Activated CD4-positive, alpha-beta T cell treated with anti-CD3 and anti-CD28 coated beads for 24 hours (primary cell): ENCODE measurements at places on chromosomes 11 and 22.

GRCh38 chr11:10318527-10318802 lies 13.6 kb downstream of the ADM start:
- DNase-seq, result no peak

DNA sequence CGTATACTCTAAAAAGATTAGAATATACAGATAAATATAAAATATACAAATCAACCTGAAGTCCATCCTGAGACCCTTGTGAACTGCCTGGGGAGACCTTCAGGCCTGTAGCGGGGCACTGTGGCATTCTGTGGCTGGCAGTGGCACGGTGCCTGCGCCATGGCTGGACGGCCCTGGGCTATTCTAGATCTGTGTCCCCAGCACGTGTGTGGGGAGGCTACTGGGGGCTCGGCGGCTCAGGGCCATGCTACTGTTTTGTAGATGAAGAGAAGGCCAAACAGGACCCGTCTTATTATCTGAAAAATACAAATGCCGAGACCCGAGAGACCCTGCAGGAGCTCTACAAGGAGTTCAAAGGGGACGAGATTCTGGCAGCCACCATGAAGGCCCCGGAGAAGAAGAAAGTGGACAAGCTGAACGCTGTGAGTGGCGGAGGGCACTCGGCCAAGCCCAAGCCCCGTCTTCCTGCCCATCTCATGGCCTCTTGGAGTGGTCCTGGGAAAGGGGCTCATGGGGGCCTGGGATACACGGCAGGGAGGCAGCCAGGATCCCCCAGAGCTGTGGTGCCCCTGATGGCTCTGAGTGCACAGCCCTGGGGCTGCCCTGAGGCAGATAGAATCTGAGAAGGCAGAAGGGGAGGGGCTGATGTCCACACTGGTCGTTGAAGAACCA lies 18.8 kb downstream of the PPIL2 start:
- no peak for DNase-seq

DNA sequence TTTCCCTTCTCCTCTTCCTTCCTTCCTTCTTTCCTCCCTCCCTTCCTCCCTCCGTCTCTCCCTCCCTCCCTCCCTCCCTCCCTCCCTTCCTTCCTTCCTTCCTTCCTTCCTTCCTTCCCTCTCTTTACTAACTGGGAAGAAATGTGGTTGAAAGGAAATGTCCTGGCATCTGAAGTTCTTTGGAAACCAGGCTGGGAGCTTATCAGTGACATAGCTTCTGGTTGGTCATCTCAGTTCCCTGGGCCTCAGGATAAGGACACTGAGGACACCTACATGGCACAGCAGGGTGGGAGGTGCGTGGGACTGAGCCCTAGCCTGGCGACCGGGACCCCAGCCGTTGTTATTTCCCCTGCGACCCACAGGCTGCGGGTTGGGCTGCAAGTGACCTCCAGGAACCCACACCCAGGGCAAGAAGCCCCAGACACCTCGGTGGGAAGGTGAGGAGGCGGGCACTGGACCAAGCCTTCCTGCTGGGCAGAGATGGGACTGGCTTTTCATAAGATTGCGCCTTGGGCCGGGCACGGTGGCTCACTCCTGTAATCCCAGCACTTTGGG lies 1486.5 kb downstream of the TBC1D22A start:
- no peak for DNase-seq

DNA sequence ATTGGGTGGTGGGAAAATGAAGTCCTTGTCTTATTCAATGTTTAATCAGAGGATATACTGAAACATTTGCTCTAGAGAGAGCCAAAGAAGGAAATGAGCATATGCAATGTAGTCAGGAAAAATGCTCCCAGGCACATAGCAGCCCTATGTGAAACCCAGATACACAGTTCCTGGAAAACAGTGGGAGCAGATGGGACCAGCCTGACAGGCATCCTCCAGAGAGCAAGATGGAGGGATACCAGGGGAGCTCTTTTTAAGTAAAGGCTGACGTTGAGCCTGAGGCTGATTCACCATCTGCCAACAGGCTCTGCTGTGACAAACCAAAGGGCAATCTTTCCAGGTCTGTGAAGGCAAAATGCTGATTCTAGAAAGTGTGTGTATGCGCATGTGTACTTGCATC lies 559.4 kb upstream of the KIRREL3 start:
- DNase-seq, result no peak
